ENCODE measurements at places on chromosomes 2 and 18.

GRCh38 chr2:150640039-150640438 is 152.6 kb upstream of the RND3 start:
- DNase-seq = no peak

- DNase-seq = no peak
These were observed 55.9 kb downstream of the FAM178B start for GRCh38 chr2:96930351-96931010.

GRCh38 chr18:59835605-59836379 is 64.0 kb upstream of the PMAIP1 start:
- DNase-seq = no peak

- DNase-seq = no peak
These were observed 188.8 kb downstream of the ZEB2 start for GRCh38 chr2:144330951-144331673.

- DNase-seq = no peak
These were observed 46.1 kb upstream of the STPG4 start for GRCh38 chr2:47201224-47201623.
